Lung microvascular endothelial cell (primary cell): ENCODE measurements at places on chromosomes 5 and 9. TPM values are rescaled to one million over a fixed set of nuclear protein-coding genes. Genes with fewer than 3 reads are reported as not detected.
A peak's percentile ranks its signal among the peaks of the same experiment; 100 is the strongest.

Gene PRUNE2
- 8.5 and 16.6 TPM in 2 replicates for total RNA-seq

Gene SLC6A19
- not detected in 2 replicates for total RNA-seq

Gene FGD3
- total RNA-seq = not detected in 2 replicates

Gene RAI14
- total RNA-seq = 116 and 187 TPM in 2 replicates

Gene PIP5KL1
- 0.44 and 0.60 TPM in 2 replicates for total RNA-seq

Gene CDO1
- total RNA-seq = 0.65 TPM in 1 of 2 replicates, not detected in the other

Gene WNT8A
- total RNA-seq = not detected in 2 replicates

DNA sequence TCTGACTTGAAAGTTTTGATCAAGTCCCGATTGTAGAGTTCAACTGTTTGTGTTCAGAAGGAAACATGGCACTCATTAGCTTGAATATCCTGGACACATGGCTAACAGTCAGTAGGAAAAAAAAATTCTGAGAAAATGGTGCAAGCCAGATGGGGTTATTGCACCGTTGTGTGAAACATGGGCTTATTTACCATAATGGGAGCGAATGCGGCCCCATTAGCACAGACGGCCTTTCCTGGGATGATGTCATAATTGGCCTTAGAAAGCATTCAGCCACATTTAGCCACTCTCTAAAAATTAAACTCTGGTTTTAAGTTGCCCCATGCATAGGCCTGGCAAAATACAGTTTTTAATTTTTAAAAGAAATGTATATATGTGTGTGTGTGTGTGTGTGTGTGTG, 112.1 kb downstream of the IRX2 start:
- DNase-seq = no peak

- DNase-seq = peak; percentile 58
These were observed 60.5 kb downstream of the GLDC start for GRCh38 chr9:6584881-6585597.

GRCh38 chr9:89661391-89661949, 56.7 kb downstream of the GADD45G start:
- peak; percentile 30 for DNase-seq

GRCh38 chr9:125509476-125509875, 197.5 kb downstream of the MAPKAP1 start:
- DNase-seq = no peak

DNA sequence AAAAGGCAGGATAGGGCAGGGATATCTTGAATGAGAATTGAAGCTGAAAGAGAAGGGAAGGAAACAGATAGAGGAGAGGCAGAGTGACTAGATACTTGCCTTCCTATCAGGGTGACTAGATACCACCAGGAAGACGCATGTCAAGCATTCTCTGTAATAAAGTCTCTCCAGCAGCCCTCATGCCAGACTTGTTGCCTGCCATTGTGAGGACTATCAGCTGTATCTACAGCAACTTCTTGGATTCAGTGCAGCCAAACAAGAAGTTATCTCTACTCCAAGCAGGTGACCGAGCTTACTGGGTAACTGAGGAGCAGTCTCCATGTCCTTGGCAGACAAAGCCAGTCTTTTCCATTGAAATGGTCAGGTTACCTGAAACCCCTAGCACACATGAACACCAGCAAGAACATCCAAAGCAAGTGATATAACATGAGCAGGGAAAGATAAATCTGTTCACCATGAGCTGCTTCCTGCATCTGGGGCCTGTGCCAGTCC, 9.3 kb downstream of the SH3RF2 start:
- no peak for DNase-seq

DNA sequence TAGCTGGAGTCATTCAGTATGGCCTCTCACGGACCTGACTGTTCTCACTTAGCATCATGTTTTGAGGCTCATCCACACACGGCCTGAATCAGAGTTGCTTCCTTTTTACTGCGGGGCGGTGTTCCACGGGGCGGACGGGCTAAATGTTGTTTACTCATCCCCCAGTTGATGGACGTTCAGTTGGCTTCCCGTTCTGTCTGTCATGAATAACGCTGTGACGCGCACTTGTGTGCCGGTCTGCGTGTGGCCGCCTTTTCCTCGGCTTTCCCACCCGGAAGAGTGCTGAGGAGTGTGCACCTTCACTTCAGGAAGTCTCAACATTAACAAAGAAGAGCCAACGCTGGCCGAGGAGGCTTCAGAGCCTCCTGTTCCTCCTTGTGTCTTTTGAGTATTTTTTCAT, 39.0 kb upstream of the IRX4 start:
- DNase-seq = no peak

GRCh38 chr5:59449905-59450644, 443.5 kb downstream of the PDE4D start:
- no peak for DNase-seq

GRCh38 chr9:19493174-19493811, 84.5 kb downstream of the ACER2 start:
- peak; percentile 65 for DNase-seq

- DNase-seq = peak; percentile 73
These were observed 49.7 kb upstream of the FST start for GRCh38 chr5:53430618-53431252.

DNA sequence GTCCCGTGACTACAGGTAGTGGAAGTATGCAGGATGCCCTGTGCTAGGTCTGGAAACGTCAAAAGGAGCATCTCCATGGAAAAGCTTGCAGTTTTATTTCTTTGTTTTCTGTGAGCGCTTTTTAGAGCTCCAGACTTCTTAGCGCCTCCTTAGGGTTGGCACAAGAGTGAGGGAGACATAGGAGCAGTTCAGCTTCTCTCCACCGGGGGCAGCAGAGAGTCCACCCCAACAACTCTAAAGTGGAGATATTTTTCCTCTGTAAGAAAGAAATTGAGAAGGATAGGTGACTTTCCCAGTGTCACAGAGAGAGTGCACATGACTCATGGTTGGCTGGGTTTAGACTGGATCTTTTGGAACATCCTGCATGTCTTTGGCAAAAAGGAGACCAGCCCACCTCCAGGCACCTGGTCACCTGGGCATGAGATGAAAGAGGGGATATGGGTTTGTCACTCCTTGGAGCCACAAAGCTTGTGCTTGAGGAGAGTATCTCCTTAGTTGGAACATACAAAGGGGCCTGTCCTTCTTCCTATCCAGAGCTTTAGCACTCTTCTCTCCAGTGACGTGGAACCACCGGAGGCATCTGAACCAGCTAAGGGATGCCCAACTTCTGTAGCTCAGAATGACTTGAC, 637.7 kb downstream of the SEMA5A start:
- peak; percentile 26 for DNase-seq

- no peak for DNase-seq
These were observed 15.1 kb upstream of the POMT1 start for GRCh38 chr9:131487621-131488031.

GRCh38 chr9:33942471-33943083, 106.1 kb downstream of the UBAP2 start:
- DNase-seq = peak; percentile 64

GRCh38 chr5:150623152-150623877, 17.1 kb upstream of the SYNPO start:
- no peak for DNase-seq

- no peak for DNase-seq
These were observed 43.8 kb upstream of the PLEKHG4B start for GRCh38 chr5:48192-48591.

GRCh38 chr5:4949108-4949507, 191.0 kb upstream of the ADAMTS16 start:
- DNase-seq = no peak
